Iris pigment epithelial cell (primary cell): ENCODE measurements at places on chromosomes 7 and 10.

GRCh38 chr10:89391907-89392756, at the start of gene IFIT1:
Gene IFIT1 (plus strand): TSS chr10:89392623. CDS start chr10:89392713, 90 bp downstream.
- DNase-seq, result peak; percentile 93

DNA sequence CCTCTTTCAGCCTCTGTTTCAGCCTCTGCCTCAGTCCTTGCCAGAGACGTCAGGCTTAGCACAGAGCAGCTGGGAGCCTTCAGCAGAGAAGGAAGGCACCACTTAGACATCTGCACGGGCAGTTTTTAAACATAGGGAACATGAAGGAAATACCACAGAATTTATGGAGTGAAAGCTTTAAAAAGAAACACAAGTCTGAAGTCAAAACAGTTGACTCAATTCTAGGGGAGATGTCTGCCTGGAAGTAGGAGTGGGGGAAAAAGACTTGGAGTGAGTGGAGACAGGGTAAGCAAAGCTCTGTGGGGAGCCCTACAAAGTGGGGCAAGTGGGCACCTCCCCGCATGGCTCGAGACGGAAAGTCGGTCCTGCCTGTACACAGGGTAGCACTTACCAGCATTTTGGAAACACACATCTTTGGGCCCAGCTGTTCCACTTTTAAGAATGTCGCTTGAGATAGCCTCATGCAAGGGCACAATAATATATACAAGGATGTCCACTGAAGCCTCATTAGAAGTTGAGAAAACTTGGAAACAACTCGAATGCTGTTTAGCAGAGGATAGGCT, 5.0 kb upstream of the TBXAS1 start:
- DNase-seq, result no peak

DNA sequence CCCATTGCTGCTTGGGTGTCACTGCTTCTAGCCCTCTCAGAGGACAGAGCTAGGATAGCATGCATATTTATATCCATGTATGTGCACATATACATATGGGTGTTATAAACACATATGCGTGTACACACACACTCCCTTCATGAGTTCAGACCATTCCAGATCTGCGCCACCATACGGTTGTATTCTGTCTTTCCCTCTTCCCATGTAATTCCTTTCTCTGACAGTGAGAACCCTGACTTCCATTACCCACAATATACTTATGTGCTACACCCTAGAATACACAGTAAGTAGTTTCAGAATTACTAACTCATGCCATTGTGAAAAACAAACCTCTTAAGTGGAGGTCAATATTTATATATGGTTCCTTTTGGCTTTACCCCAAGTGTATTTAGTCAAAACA, 116.6 kb upstream of the SAMD8 start:
- no peak for DNase-seq

DNA sequence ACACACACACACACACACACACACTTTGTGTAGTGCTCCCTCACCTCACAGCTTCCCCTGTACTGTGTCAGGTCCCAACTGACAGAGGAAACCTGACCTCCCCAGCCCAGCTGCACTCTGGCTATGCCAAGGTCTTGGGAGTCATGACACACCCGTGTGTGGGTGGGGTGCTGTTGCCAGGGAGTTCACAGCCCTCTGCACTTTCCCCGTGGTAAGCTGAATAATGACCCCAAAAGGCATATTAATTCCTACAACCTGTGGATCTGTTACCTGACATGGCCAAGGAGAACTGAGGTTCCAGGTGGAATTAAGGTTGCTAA, 8.9 kb upstream of the NANOS1 start:
- peak; percentile 24 for DNase-seq

DNA sequence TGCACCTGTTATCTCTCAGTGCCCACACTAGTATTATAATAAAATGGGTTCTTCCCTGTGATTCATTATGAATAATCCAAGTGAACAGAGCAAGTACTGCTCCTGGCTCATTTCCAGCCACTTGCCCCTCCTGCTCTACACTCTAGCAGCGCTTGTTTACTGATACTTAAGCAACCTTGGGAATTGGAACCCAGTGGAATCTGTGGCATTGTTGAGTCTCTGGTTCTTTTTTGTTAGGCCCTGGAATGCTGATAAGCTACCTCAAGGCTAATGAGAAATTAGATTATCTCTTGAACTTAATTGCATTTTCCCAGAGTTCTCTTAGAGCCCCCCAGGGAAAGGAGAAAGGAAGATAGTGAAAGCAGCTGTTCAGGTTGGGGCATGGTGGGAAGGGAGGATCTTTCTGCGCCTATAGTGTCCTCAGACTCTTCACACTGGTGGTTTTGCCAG, 34.0 kb downstream of the PRKAR2B start:
- DNase-seq, result peak; percentile 89
